ENCODE measurements at places on chromosomes 16 and 17.

GRCh38 chr16:85428168-85428898, 184.8 kb upstream of the GSE1 start:
- DNase-seq, result peak; percentile 8

- no peak for DNase-seq
Observed at GRCh38 chr17:79008666-79009387, 737 bp downstream of the CANT1 start.

- DNase-seq, result no peak
Observed at GRCh38 chr16:17414421-17414820, 56.3 kb downstream of the XYLT1 start.

GRCh38 chr16:49000594-49000993, 281.0 kb downstream of the CBLN1 start:
- no peak for DNase-seq

DNA sequence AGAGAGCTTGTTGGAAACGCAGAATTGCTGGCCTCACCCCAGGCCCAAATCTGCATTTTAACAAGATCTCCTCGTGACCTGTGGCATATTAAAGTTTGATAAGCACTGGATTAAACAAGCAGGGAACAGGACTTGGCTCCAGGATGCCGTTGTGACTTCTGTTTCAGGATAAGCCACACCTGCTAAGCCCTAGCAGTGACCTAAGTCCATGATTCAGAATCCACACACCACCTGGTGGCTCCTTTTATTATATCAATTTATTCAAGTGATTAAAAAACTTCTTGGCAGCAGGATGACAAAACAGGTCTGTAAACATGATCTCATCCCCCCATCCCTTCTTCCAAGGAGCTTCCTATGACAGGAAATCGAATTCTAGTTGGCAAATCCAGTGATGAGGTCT, 9.1 kb downstream of the NAGPA start:
- no peak for DNase-seq

GRCh38 chr17:74274060-74274708, at the start of gene DNAI2:
TSS of gene DNAI2 (plus strand) at chr17:74274234. CDS start at chr17:74281818, 7,584 bp downstream.
- no peak for DNase-seq

DNA sequence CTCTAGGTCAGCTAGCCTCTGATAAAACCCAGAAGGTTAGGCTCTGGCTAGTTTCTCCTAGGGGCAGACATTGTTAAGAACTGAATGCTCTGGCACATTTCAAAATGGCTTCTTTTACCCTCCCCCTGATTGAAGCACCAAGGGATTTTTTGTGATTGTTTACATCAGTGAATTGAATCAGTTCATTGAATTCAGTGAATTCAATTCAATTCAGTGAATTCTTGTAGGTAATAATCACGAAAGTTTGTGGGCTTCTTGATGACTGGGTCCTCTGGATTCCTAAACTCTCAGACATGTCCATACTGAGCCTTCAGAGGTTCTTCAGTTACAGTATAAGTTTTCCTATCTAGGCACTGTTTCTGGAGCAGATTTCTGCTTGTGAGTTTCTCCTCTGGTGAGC, 135.2 kb upstream of the ELAC2 start:
- no peak for DNase-seq

- no peak for DNase-seq
Observed at GRCh38 chr16:5604770-5605169, 507.2 kb upstream of the EEF2KMT start.

DNA sequence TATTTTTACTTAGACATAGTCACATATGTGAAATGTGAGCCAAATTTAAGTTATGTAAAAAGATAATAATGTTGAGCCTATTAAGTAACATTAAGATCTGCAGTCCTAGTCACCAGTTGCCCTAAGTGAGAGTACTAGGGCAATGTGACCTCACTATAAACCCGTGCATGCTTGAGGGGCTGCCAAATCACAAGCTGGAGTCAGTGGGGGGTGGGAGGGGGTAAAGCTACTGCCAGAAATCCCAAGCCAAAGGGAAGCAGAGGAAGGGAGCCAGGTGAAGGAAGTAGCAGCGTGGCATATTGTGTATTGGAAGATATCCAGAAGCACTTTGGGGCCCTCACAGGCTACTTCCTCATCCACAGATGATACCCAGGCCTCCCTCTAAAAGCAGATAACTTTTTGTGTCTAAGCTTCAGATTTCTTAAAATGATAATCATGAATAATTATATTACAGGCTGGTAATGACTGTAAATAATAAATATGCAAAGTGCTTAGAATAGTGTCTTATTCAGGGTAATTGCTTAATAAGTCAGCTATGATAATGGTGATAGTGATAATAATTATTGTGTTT, 134.1 kb downstream of the CA10 start:
- DNase-seq, result no peak

Measured in activated CD4-positive, CD25-positive, alpha-beta regulatory T cell (primary cell).